ENCODE measurements at places on chromosomes 12 and 14.

- DNase-seq, result no peak
These were observed 16.7 kb downstream of the SNRNP35 start for GRCh38 chr12:123474485-123475245.

DNA sequence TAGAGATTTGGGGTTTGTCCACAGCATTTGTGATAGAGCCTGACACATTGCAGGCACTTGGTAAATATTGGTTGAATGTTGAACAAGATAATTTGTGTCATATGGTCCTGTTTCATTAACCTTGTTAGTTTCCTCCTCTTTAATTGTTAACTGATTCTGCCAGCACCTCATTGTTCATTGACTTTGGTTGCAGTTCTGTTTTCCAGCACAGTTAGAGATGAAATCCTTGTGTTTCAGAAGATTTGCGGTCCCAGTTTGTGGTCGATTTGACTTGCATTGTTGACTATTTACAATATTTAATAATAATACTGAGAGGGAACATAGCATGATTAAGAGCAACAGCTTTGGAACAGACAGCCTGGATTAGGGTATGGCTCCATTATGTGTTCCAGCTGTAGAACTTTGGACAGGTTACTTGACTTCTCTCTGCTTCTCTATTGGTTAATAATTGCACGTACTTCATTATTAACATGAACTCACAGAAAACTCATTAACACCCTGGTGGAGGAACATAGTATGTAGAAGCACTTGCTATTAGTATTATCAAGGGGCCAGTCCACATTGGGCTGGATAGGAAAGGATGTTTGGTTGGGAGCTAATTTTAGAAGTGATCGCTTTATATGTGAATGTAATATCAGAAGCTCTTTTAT lies 8.7 kb downstream of the DRAM1 start:
- no peak for DNase-seq

- no peak for DNase-seq
These were observed 31.1 kb downstream of the ELK3 start for GRCh38 chr12:96225044-96225855.

DNA sequence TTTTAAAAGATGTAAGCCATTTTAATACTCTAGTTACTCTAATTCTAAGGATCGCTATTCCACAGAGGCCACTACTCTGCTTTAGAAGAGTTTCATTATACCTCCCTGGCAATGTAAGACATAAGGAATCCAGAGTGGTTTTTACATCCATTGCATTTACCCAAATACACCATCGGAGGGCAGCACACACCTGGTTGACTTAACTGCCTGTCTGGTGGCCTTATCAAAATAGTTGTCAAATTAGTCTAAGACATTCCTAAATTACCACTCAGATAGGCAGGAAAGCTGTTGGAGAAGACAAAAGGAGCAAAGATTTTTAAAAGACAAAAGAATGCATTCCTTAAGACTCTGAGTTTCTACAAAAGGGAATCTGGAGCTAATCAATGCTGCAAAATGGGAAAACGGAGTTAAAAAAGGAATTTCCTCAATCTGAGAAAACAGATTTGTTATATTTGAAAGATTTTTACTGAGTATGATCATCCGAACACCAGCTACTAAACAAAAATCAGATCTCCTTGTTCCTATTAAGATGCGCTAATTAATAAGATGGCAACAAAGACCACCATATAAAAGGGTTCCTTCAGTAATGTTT lies 33.8 kb upstream of the FGD4 start:
- DNase-seq, result no peak

DNA sequence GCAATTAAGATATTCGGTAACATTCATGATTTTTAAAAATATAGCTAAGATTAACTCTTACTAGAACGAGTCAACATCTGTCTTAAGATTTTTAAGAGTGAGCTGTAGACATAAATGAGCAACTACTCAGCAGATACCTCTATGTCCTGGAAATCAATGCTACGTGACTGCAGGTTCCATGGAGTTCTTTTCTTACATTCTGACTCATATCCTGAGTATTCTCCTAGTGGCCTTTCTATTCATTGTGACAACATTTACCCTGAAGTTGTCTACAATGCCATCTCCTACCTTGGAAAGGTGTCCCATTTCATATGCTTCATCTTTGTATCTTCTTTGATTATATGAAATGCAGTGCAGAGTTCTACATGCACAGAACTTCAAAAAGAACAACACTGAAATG lies 59.9 kb downstream of the PKP2 start:
- DNase-seq, result no peak

DNA sequence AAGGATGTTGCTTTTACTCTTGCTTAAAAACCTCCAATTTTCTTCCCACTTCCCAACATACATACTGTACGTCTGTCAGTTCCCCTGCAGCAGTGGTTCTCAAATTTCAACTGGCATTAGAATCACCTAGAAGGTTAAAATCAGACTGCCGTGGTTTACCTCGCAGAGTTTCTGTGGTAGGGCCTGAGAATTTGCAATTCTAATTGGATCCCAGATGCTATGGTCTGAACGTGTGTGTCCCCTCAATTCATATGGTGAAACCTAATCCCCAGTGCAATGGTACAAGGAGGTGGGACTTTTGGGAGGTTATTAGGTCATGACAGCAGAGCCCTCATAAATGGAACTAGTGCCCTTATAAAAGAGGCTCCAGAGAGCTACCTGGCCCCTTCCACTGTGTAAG lies 226.9 kb downstream of the CRADD start:
- DNase-seq, result no peak

DNA sequence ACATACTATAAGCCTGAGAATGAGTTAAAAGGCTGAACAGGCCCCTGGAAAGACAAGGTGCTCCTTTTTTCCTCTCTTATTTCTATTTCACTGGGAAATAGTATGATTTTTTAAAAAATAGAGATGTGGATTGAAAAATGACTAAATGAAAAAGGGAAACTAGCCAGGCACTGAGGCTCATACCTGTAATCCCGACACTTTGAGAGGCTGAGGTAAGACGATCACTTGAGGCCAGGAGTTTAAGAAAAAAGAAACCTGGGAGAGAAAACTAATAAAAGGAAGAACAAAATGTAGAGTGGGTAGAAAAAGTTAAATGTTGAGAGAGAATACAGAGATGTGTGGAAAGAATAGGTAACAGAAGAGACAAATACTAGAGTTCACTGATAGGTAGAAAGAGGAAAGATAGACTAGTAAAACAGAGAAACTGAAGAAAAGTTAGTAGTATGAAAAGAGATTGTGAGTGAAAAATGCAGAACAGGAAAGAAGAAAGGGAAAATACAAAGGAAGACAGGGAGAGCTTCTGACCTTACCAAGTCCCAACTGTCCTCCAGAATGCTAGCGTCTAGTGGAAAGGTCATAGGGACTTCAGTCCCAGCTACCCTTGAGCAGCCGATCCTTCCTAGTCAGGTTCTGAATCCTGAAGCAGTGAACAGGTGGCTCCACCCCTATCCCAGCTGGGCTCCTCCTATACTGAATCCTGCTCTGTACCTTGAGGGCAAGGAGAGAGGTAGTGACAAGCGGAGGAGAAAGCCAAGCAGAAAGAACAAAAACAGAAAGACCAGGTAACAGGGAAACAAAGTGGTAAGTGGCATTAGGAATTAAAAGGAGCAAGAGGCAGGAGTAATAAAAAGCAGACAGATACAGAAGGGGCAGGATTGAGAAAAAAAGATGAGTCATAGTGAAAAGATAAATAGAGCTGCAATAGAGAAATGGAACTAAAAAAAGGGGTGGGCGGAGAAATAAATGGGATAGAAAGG lies 7.3 kb downstream of the TMEM116 start:
- DNase-seq, result no peak

GRCh38 chr12:13114251-13115052 lies 11.0 kb upstream of the GSG1 start:
- no peak for DNase-seq

DNA sequence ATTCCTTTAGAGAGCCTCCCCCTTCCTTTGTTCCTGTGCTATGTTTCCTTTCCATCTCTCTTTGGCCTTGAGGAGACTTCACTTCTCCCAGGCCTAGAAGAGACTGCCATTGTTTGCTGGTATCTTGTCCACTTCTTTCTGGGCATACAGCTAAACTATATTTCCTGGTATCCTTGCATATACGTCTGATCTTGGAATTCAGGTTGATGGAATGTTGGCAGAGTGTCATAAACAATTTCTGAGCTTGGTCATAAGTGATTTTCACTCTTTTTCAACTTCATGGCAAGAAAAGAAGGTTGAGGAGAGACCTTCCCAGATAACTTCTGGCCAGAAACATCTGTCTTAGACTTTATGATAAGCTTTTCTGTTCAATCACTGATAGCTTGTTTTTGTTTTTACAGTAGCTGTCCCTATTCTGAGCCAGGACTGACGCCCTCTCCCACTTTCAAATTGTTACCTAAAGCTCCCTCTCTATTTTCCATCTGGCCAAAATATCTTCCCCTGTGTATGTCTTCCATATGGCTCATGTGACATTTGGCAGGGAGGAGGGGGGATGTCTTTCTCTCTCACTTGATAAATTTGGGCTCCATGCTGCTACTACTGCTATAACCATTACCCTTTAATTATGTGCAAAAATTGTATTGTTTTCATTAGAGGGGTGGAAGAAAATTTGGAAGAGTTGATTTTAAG lies 457.0 kb downstream of the ADAMTS20 start:
- DNase-seq, result no peak

DNA sequence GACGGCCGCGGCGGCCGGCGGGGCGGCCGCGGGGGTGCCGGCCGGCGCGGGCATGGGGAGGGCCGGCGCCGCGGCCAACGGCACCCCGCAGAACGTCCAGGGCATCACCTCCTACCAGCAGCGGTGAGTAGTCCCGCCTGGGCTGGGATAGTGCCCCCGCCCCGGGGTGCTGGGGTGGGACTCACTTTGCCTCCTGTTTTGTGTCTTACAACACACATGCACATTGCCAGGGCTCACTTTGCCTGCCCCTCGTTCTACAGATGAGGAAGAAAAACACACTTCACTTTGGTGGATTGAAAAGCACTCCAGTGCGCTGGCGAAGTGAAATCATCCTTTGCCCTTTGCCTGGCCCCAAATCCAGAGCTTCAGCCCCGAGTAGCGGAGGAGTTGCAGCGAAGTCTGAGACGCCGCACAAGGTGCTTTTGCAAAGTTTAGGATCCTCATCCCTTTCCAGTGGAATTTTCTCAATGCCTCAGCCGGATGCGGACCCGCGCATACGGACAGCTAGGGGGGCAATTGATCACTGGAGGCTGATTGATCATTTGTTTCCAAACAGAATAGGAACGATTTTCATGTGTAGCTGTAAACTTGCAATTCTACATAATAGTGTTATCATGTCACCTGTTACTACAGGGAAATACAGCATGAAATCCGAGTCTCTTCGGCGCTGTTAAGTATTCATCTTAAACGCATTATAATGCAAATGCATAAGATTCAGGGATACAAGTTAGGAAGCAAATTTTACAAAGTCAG lies 3.6 kb upstream of the NPAS3 start:
- DNase-seq, result no peak

DNA sequence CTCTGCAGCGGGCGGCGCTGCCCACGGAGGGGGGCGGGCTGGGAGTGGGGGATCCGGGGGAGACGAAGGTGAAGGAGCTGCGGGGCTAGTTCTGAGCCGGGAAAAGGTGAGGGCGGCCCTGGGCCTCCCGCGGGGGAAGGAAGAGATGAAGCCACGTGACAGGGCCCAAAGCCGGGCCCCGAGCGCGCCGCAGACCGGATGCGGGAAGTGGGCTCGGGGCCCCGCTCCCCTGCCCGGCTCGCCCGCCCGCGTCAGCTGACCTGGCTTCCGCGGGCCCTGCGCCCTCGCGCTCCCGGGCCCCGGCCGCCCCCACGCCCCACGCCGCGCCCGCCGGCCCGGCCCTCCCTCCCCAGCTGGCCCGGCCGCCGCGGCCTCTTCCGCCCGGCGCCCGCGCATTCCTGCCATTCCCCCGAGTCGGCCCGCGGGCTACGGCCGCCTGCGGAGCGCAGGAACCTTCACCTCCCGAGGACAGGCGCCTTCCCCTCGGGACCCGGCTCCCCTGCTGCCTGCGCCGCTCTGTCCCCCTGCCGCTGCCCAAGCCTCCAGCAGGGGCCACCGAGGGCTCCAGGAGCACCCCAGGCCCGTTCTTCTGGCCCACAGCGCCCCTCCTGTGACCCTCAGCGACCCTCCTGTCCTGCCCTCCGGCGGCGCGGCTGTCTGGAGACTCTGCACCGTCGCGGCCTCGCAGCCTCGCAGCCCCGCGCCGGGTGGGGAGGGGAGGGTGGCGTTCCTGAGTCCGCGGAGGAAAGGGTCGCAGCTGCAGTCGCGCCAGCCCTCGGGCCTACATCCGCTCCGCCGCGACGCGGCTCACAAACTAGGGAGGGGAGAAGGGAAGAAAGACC lies 20.4 kb downstream of the NINJ2 start:
- DNase-seq, result no peak

DNA sequence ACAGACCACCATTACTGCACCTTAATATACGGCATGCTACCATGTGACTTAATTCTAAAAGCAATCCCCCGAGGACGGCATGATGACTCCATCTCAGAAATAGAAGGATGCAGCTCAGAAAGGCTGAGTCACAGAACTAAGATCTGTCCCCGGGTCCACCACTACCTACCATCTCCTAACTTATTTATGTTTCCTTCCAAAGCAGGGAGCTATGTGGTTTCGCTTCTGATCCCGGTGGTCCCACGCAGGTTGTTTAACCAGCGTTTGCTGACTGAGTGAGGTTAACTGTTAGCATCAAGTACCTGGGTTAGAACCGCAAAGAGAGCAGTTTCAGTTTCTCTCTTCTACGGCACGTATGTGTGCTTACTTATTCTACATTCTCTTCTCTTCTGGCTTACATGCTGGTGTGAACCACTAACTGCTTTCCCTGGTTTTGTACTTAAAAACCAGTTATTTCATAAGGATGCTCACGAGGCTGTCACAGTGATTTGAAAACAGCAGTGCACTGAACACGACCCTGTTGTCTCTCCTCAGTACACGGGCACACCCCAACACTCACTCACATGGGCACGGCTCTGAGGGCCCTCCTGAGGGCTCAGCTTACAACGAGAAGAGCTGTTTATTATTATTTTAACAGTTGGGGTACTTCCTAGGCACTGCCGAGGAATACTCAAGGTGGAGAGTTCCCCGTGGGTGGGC lies 66.7 kb downstream of the CCDC88C start:
- no peak for DNase-seq

DNA sequence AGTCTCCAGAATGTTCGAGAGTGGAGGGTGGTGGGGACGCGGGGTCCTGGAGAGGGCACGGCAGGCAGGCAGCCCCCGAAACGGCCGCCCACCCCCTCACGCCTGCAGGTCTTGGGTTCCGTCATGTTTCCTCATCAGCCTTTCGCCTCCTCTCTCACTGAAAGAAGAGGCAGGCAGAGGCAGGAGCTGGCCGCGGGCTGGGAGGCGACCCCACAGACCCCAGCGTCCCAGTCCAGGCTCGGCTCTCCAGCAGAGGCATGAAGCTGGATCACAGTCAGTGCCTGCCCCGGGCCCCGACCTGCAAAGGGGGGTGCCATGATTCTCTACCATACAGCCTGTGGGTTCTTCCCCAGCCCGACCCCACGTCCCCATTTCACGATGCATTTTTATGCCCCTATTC lies 13.4 kb downstream of the GALNT9 start:
- no peak for DNase-seq

DNA sequence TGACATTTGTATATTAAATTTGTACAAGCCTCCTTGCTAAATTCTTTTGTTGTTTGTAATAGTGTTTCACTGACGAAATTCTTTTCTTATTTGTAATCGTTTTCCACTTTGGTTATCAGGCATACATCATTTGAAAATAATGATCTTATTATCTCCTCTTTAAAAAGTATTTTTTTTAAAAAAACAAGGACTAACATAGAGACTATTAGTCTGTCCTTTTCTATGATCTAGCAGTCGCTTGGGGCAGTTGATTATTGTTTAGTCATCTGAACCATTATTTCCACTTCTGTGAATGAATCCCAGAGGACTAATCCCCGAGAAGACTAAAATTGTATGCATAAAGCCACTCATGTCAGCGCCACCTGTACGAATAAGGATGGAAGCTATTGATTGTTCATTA lies 11.5 kb downstream of the ADGRD1 start:
- no peak for DNase-seq

- no peak for DNase-seq
These were observed 89.4 kb downstream of the RPAP3 start for GRCh38 chr12:47616440-47616839.
